ENCODE measurements at places on chromosomes 6 and 20.

- DNase-seq, result peak; percentile 77
Observed at GRCh38 chr6:43644940-43645612, at the start of gene RSPH9. Gene RSPH9, plus strand, starts transcription at chr6:43645036. Its CDS starts 63 bp downstream, at chr6:43645099.

- peak; percentile 23 for DNase-seq
Observed at GRCh38 chr6:26032340-26033084, 54.7 kb upstream of the HFE start.

GRCh38 chr6:52143551-52143950 lies 42.6 kb upstream of the IL17A start:
- DNase-seq, result no peak

- DNase-seq, result no peak
Observed at GRCh38 chr20:33393609-33394008, 7.7 kb downstream of the CDK5RAP1 start.

GRCh38 chr6:27867051-27867944 lies 44.9 kb downstream of the OR2B2 start:
- peak; percentile 83 for DNase-seq

- no peak for DNase-seq
Observed at GRCh38 chr6:6284221-6284966, 36.1 kb downstream of the F13A1 start.

- no peak for DNase-seq
Observed at GRCh38 chr6:166588691-166589336, 2.3 kb upstream of the RAMACL start.

GRCh38 chr6:145749632-145750031 lies 14.3 kb upstream of the EPM2A start:
- DNase-seq, result no peak

Measured in CD4-positive, alpha-beta T cell treated with Interleukin-17A for 4 hours (primary cell).